T-cell (primary cell): ENCODE measurements at places on chromosomes 7 and 10. TPM values are rescaled to one million over a fixed set of nuclear protein-coding genes. Genes with fewer than 3 reads are reported as not detected.

ADRB1 gene
- 0.35 TPM for total RNA-seq

AIFM2 gene
- total RNA-seq: 5.1 TPM

ALOX5 gene
- total RNA-seq: 16.1 TPM

IKZF1 gene
- 494 TPM for total RNA-seq

AFAP1L2 gene
- 1.0 TPM for total RNA-seq

TACC2 gene
- total RNA-seq: 0.46 TPM

LMTK2 gene
- total RNA-seq: 23.6 TPM

OR2A5 gene
- total RNA-seq: not detected

ASZ1 gene
- not detected for total RNA-seq

- DNase-seq: no peak
Observed at GRCh38 chr10:1035201-1035600, 9.5 kb upstream of the IDI2 start.

- no peak for DNase-seq
Observed at GRCh38 chr7:520503-521161, 986 bp upstream of the PDGFA start.

- DNase-seq: no peak
Observed at GRCh38 chr7:93159490-93159889, 11.3 kb upstream of the SAMD9L start.

DNA sequence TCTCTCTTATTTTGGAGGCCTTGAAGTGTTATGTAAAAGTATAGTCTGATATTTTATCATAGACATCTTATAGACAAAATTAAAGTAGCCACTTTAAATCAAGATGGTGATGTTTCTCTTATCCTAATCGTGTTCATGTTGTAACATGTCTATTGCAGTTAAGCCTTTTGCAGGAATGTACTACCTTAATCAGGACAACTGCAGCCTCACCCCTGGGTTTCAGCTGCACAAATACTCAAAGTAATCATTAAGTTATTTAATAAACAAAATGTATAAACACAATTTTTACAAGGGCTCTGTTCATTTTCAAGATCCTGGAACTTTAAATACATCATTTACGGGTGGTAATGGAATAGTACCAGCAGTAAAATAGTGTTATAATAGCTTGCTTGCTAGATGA lies 14.4 kb upstream of the KIF5B start:
- DNase-seq: no peak

GRCh38 chr10:72742092-72742491 lies 50.1 kb downstream of the MCU start:
- DNase-seq: no peak

GRCh38 chr7:149774237-149775175 lies 1.1 kb upstream of the ZNF467 start:
- DNase-seq: no peak

- no peak for DNase-seq
Observed at GRCh38 chr10:118955951-118956801, 73.3 kb upstream of the NANOS1 start.

- no peak for DNase-seq
Observed at GRCh38 chr7:51351661-51352060, 35.1 kb upstream of the COBL start.

GRCh38 chr7:28005847-28006231 lies 174.8 kb downstream of the JAZF1 start:
- DNase-seq: no peak

GRCh38 chr10:10055656-10056442 lies 961.8 kb upstream of the CELF2 start:
- DNase-seq: no peak

DNA sequence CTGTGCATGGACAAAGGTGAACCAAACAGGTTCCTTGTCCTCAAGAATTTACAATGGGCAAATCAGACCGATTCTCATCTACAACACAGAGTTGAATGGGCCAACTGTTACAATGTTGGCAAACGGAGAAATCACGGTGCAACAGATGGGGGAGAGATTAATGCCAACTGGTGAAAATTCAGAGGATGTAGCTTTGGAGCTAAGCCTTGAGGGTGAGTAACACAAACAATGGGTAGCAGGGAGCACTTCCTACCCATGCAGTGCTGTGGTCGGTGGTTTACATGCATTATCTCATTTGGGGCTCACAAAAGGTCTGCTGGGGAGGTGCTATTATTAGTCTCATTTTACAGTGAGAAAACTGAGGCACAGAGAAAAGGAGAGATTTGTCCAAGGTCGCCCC lies 902 bp upstream of the NFE2L3 start:
- no peak for DNase-seq

DNA sequence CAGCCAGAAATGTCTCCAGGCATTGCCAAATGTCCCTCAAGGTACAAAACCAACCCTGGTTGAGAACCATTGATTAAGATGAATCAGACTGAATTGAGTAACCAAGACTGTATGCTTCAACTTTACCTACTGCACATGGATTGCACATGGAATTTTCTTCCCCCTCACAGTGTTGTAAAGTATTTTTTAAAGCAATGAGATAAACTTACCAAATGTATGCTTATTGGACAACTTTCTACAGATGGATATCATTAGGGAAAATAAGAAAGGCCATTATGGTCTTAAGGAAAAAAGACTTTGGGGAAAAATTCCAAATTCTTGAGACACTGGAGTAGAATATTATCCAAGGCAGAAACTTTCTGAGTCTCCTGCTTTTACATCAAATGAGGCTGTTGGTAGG lies 20.9 kb upstream of the MTPN start:
- no peak for DNase-seq

GRCh38 chr7:24920451-24921361 lies 59.3 kb downstream of the OSBPL3 start:
- DNase-seq: no peak

DNA sequence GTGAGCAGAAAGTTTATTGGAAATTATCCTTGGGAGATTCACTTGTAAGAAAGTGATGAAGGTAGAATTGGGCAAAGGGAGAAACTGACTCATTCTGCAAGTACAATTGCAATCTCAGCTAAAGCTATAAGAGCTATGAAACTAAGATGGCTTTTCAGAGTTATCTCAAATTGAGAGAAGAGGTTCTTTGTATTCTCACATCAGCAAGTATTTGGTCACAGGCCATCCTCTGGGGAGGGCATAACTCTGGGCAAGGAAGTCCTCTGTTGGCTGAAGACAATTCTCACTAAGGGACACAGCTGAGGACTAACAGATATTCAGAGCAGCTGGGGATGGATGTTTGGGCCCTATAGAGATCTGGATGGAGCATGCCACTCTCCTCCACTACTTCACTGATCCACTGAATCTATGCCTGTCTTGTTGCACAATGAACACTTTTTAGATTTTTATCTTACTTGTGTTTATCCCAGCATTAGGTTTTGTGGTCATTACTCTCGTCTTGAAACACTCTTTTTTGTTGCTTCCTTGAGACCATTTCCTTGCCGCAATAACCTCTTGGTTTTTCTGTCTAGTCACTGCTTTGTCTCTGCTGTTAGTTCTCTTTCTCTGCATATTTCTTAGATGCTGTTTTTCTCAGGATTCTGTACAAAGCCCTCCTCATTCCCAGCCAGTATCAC lies 115.1 kb downstream of the GNAI1 start:
- no peak for DNase-seq

DNA sequence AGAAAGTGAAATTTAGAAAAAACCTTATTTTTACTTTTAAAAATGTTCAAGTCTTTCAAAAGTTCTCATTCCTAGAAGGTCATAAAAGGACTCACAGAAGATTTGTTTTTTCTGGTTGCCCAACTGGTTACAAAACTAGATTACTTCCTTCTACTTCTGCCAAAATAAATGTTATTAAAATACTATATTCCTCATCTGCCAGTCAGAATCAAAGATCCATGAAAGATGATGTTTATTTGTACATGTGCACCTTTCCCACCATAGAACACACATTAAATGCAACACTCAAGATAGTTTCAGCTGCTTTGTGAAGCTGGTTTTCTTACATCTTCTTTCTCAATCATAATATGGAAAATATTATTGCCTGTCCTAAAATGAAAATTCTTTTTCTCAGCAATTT lies 465.4 kb downstream of the ETV1 start:
- no peak for DNase-seq

DNA sequence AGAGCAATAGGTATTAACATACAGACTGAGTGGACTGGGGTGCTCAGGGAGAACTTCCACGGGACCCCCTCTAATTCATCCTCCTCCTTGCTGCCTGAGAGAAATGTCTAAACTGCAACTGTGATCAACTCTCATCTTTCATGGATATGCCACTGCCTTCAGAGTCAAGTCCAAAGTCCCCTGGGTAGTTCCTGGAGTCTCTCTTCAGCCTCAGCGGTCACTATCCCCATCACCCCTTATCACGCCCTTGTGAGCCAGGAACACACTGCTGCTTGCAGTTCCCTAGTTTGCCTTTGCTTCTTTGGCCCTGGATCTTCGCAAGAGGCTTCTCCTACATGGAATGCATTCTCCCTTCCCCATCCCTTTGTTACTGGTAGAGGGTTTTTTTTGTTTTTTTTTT lies 58.7 kb upstream of the AUTS2 start:
- DNase-seq: no peak

DNA sequence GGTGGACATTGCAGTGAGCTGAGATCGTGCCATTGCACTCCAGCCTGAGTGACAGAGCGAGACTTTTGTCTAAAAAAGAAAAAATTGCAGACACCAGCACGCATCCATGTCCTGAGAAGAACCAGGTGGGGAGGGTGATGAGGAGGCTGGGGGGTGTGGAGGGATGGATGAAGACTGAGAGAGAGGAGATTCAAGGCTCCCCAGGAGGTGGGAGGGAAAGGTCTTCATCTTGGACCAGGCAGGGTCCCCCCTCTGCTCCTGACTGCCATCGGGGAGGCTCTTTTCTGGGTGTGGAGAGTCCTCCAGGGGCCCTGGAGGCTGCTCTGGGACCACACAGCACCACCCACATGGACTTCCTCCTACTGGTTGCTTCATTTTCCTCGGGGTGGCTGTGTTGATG lies 1.5 kb downstream of the SCART1 start:
- DNase-seq: no peak

DNA sequence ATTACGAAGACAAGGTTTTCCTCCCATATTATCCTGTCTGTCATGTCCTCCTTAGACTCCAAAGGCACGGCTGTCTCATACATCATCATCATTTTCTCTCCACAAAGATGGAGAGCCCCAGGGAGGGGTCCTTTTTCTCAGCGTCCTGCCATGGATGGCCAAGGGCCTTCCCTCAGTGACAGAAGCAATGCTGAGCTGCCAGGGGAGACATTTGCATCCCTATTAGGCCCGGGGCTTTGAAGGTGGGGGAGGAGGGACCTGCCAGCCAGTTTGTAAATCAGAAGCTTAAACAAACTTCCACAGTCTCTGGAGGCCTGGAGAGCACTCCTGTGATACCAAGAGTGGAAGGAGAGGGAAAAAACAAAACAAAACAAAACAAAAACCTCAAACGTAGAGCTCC lies 112.4 kb upstream of the ADO start:
- no peak for DNase-seq

- no peak for DNase-seq
Observed at GRCh38 chr10:122054048-122055025, 65.4 kb downstream of the TACC2 start.

DNA sequence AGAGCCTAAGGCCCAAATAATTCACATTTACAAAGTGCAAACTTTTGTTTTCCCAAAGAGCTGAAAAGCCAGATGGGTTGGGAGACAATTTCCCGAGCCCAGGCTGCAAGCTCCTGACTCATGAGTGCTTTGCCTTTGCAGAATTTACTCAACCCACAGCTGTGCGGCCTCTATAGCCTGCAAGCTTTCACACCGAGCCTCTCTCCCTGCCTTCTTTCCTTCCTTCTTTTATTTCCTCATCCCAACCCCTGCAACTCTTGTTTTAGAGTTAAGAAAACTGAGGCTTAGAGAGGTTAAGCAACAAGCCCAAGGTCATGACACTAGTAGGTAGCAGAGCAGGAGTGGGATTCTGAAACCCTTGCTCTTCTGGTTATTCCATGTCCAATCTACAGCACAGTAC lies 203.0 kb upstream of the GPR26 start:
- DNase-seq: no peak

- no peak for DNase-seq
Observed at GRCh38 chr10:105063796-105064195, 422.7 kb downstream of the SORCS3 start.
